ENCODE measurements at places on chromosomes 2 and 18.

- DNase-seq = no peak
Observed at GRCh38 chr18:23855721-23856120, 158.8 kb upstream of the TTC39C start.

DNA sequence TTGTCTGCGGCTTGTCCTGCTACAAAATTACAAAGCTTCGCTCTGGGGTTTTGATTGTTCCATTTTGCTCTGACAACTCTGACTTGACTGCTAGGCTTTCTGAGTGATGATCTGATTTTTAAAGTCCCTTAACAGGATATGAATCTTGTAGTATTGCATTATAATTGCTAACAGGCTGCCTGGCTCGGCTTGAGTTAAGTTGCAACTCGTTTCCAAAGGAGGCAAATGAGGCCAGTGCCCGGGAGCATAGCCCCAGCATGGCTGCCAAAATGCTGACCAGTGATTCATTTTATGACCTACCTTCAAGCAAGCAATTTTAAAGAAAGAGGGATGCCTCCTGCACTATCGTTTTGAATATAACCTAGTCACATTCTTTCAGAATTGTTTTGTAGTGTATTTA lies 135.4 kb downstream of the COL6A3 start:
- no peak for DNase-seq

- no peak for DNase-seq
Observed at GRCh38 chr18:79552140-79552631, 127.4 kb upstream of the CTDP1 start.

DNA sequence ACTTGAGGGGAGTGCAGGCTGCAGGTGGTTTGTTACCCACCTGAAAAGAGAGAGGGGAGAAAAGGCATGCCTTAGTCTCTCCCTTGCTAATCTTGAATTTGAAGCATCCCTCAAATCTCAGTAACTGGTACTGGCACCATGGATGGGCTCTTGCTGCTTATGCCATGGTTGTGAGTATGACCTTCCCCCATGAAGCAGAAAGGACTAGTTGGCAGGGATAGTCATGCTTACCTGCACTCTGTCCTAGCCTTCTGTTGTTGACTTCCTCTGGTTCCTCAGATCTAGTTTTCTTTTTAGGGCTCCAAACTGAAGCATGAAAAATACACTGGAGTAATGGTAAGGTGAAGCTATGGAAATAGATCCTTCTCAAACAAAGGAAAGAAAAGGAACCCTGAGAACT lies 191.2 kb downstream of the SPAG16 start:
- DNase-seq = no peak

- DNase-seq = no peak
Observed at GRCh38 chr18:78999939-79000338, 20.3 kb downstream of the SALL3 start.

DNA sequence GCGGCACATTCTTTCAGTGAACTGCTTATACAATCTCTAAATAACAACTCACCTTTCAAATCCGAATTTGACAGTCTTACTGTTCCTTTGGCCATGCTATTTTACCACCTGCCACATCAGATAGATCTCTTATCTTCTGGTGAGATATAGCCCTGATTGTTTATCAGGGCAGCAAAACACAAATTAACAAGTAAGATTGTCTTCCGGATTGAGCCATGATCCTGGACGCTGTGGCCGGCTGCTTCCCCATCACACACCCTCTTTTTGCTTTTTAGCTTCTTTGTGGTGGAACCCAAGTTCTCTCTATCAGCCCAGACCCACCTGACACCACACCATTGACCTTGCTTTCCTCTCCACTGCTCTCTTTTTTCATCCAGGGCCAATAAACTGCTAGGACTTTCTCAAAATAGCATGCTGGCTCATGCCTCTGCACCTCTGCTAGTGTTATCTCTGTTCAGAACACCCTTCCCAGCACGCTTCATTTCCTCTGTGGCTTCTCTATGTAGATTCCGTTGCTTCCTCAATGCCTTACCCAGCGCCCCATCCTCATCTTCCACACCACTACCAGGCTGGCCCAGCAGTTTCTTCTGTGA lies 111.8 kb upstream of the CNTNAP5 start:
- DNase-seq = no peak

DNA sequence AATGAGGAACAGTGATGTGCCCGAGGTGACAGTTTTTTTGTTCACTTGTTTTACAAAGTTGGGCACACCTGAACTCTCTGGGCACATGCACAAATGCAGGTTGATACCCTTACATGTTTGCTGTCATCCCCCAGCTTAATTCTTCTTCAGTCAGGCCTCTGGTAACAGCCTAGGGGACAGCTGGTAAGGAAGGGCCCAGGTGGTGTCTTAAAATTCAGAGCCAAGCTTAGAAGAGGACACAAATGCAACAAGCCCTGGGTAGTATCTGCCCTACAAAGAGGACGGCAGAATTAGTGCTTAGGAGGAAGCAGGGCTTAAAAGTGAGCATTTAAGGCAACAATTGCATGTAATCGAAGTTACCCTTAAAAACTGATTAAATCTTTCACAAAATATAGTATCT lies 171.9 kb upstream of the ACAA2 start:
- DNase-seq = no peak

DNA sequence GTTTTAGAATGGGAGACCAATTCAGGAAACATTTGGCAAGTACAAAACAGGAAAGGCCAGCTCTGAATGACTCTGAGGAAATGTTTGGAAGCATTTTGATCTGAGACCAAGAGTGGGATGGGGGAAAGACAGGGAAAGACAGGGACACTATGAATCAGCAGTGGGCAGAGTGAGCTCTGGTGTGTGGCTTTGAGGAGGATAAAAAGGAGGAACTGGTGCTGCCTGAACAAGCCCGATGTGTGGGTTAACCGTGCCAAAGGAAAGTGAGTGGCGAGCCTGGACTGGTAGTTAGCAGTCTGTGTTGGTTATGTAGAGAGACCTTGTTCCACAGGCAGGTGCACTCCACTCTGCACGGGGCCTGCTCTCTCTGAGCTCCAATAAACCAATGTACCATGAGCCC lies 5.3 kb downstream of the MFSD6 start:
- no peak for DNase-seq

DNA sequence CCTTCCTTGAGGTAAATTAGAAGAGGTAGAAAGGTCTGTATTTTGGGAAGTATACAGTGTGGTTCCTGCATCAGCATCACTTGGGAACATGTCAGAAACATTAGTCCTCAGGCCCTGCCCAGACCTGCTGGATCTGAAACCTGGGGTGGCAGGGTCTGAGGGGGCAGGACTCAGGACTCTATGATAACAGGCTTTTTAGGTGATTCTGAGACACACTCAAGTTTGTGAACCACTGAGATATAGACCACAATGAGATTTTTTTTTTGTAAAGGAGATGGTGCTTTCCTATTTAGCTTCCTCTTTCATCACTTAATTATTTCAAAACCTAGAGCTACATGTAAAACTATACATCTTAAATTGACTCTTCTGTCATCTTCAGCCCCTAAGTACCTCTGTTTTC lies 262.7 kb upstream of the SPOPL start:
- DNase-seq = no peak
